Kidney glomerular epithelial cell (primary cell): ENCODE measurements at places on chromosomes 13 and 19.

DNA sequence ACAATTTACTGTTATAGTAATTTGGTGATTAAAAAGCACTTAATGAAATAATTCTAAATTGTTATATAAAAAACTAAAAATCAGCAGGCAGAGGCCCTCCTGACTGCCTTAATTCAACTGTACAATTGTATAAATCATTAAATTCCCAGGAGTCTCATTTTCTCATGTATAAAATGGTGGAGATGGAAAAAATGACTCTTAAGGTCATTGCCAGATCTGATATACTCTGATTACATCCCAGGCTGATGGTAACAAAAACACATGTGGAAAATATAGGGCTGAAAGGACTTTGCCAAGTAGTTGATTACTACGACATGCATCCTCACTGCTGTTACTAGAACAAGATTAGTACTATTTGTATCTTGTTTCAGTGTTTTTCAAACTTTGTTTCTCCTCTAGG, 1020.0 kb upstream of the SLC10A2 start:
- DNase-seq = no peak

DNA sequence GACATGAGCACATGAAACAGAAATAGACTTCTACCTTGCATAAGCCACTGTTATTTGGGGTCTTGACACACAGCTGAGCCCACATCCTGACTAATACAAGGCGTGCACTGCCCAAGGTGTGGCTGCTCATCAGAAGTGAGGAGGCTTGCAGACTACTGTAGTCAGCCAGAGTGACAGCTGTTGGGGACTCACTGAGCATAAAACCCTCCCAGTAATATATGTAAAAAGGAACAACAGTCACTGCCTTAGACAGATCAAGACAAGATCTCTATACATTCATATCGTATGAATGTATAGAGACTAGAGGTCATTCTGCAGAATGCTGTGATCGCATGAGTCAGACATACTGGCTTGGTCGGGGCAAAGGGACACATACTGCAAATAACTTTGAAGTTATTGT, 4.1 kb upstream of the C1QTNF9B start:
- no peak for DNase-seq

DNA sequence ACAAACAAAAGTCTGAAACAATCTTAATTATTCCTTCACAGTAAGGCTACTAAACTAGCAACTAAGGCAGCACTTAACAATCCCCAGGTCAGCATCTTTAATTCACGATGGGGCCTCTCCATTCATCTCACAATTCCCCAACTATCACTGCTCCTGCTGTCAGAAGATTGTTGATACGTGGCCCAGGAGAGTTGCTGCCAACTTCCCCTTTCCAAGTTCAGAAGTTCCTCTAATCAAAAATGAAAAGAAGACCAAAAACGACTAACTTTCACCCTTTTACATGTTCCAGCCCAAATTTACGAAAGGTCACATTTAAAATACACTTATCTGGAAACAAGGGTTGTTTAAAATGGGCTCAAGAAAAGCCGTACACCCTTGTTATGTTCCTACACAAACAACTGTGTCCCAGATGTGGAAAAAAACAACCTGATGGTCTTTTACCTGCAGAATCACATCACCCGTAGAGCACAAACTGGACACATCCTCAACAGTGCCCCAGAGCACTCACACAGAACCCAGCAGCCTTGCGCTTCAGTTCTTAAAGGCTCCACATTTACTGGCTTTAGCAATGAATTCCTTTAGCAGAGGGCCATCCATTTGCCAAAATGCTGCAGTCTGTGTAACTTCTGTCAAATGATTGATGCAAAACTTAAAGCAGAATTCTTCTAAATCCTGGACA, 38.0 kb downstream of the PHF11 start:
- DNase-seq = no peak

GRCh38 chr19:12485052-12485416, 418 bp upstream of the ZNF709 start:
- no peak for DNase-seq

DNA sequence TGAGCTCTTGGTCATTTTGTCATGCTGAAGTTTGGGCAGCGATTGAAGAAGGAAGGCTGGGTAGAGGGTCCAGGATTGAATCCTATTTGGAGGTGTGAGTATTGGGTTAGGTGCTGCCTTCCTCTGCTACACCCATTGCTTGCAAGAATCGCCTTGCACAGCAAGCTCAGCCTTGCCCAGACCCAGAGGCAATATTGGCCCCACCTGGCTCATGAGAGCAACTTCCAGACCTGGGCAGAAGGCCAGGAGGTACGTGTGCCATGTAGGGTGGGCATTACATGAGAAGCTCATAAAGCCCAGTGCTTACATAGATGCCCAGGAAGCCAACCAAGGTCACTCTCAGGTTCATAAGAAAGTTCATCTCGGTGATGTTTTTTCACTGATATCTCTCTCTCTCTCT, 718.0 kb downstream of the EFNB2 start:
- DNase-seq = no peak

- DNase-seq = no peak
Observed at GRCh38 chr19:39158646-39159260, 33.2 kb downstream of the PAK4 start.

DNA sequence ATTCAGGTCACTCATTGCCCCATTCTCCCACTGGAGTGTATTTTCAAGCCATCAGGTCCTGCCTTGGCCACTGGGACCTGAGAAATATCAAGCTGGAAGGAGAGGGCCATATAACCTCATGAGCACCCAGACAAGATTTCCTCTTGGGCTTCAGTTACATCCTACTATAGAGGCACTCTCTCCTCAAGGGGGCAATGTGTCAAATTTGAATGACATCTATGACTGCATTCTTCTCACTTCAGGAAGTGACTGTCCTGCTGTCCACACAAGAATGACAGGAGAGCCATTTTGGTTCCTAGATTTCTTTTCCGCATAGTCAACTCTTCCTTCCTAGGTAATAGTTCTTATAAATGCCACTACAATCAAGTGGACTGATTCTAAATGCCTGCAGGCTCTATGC, 416.2 kb downstream of the DIAPH3 start:
- DNase-seq = no peak

DNA sequence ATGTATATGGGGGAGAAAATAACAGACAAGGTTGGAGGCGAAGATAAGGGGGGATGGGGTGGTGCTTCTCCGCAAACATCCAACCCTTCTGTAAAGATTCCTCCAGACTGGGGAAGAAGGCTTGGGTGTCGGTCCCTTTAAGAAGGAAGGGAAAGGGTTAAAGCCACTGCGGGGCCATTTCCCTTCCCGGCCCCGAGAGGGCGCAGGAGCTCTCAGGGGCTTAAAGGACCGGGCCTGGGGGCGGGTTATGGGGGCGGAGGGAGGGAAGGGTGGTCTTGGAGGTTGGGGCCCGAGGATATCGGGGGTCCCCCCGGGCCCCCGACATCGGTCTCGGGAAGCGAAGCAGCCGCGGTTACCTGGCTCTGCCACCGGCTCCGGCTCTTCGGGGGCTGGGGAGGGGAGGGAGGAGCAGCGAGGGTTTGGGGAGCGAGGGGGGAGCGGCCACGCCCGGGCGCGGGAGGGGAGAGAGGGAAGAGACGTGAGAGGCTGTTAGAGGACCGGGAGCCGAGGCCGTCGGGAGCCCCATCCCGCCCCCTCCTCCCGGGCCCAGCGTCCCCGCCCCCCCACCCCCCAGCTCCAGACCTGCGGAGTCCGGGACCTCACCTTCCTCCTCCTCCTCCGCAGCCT, 2.8 kb downstream of the TNNT1 start:
- DNase-seq = no peak

DNA sequence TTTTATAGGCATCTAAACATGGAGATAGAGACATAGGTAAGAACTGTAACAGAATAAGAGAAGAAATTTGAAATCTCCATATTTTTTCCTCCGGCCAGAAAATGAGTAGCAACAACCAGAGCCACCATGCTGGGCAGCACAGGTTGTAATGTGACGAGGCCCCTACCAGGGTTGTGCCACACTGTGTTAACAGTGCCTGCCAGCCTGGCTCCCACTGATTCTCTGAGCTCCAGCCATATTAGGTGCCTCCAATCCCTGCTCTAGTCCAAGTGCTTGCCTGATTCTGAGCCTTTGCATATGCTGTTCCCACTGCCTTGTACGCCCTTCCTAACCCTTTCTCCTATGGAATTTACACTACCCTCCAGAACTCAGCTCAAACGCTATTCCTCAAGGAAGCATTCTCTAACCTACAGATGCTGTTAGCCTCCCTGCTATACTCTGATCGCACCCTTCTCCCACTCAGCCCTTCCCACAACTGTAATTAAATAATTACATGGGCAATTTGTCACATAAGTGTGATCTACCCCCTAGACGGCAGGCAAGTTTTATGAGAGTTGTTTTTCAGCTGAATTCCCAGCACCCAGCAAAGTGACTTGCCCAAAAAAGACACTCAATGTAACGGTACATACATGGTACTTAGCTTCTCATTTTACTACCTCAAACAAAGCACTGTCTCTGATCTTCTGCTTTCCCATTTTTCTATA, 37.6 kb upstream of the STARD13 start:
- DNase-seq = no peak

DNA sequence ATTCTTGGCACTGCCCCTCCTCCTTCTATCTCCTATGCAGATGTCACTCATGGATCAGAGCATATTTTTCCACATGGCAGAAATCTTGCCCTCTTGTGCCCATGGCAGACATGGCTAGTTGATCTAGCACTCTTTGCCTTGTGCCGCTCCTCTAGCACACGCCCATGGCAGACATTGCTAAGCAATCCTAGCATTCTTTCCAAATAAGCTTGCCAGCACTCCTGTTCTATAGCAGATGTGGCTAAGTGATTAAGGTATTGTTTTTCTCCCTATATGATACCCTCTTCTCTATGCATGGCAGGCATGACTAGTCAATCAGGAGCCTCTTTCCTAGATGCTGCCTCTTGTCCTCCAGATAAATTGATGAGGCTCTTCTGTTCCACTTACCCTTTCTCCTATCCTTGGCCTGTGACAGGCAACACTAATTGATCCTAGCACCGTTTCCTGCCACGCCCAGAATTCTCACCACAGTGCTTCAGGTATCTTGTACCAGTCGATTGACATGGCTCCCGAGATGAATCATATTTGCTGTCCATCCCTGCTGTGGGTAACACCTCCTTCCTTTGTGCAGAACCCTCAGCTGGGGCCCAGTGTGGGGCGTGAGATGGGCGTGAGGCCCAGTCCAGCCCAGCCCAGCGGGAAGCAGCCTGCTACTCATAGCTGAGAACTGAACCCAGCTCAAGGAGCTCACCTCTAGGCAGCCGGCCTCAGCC, 26.9 kb downstream of the TMED1 start:
- no peak for DNase-seq

- no peak for DNase-seq
Observed at GRCh38 chr13:90763476-90764150, 583.9 kb upstream of the MIR17HG start.

- no peak for DNase-seq
Observed at GRCh38 chr13:49927755-49928154, 8.4 kb downstream of the SPRYD7 start.

DNA sequence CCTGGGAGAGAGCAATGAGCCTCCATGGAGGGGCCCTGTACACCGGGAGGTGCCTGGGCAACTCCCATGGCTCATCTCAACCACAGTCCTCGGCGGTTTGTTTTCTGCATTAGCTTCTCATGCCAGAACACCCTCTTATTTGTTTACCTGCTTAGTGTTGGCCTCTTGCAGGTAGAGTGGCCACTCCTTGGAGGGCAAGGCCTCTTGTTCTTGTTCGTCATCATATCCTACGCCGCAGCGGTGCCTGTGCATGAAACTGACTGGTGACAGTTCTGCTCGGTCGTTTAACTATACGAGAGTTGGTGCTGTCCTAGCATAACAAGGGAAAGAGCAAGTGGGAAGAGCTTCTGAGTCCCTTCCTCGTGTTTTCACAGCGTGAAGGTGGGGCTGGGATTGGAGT, 40.5 kb upstream of the RNF113B start:
- no peak for DNase-seq

- no peak for DNase-seq
Observed at GRCh38 chr13:53631511-53631910, 602.9 kb downstream of the OLFM4 start.

GRCh38 chr13:111468037-111468959, 147.9 kb downstream of the TEX29 start:
- no peak for DNase-seq

- no peak for DNase-seq
Observed at GRCh38 chr13:52452470-52452869, 2.0 kb upstream of the VPS36 start.

- no peak for DNase-seq
Observed at GRCh38 chr13:30388406-30389283, 33.6 kb upstream of the UBE2L5 start.

- DNase-seq = no peak
Observed at GRCh38 chr19:2804156-2805004, 15.3 kb upstream of the ZNF554 start.

DNA sequence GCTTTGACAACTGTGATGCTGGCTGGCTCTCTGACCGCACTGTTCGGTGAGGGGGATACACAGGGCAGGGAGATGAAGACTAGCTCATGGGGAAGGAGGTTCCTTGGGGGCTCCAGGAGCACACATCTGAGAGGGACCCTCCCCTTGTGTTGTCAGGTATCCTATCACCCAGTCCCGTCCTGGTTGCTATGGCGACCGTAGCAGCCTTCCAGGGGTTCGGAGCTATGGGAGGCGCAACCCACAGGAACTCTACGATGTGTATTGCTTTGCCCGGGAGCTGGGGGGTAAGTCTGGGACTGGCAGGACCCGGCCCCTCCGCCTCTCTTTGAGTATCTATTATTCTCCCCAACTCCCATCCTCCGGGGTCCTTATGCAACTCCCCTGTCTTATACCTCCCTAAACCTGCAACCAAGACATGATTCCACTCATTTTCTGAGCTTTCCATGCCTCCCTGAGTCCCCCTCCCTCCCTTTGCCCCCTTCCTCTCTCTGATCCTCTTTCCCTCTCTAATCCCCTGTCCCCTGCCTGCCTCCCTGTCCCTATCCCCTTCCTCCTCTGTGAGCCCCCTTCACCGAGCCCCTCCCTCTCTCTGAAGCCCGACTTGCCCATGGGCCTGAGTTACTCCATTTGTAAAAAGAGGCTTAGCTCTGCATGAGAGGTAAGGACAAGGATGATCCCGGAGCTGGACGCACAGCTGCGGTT, 12.5 kb downstream of the NCAN start:
- no peak for DNase-seq

DNA sequence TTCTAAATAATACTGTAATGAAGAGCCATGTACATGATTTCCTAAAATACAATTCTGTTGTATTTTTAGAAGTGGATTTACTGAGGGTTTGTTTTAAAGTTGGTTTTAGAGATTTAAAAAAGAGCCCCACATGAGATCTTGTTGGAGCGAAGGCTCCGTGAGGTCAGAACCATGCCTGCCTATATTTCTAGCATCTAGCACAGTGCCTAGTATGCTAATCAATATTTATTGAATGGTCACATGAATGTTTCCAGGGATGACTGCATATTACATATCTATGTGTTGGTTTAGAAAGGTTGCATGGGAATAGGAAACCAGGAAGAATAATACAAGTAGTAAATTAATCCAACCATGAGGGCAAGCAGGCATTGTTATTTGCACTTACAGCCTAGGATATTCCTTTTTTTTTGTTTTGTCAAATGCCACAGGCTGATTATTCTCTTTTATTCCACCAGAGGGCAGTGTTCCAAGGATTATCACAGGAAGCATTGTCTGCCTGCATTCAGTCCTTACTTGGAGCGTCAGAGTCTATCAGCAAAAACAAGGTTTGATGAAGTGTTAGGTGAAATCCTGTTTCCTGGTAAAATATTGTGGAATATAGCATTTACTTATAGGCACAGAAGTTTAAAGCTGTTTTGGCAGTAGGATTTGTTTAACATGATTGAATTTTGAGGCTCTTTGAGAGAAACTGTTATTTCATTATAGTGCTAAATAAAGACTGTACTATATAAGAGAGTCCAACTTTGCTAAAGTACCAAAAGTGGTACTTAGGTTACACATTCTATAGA, 46.8 kb downstream of the COG3 start:
- peak; percentile 80 for DNase-seq

GRCh38 chr19:40599902-40600569, 1.1 kb upstream of the LTBP4 start:
- no peak for DNase-seq
